Mammary epithelial cell (primary cell): ENCODE measurements at places on chromosomes 6 and 20. TPM values are rescaled to one million over a fixed set of nuclear protein-coding genes. Genes with fewer than 3 reads are reported as not detected.
A peak's percentile ranks its signal among the peaks of the same experiment; 100 is the strongest.

BEND6 gene
- 1.2 and 2.0 TPM in 2 replicates for total RNA-seq

DNA sequence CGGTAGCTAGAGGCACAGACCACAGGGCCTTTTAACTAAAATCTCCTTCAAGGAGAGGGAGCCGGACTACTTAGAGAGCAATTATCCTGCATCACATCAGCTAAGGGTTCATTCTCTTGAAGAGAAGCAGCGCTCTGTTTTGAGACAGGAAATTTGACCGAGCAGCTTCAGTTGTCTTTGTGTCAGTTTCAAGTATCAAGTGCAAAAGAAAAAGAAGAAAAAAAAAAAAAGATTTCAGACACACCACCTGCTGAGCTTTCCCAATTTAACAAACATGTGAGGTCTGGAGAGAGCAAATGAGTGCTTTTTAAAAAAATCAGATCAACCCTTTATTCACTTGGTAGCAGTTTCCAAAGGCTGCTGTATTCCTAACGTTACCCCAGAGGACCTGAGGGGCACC, 273.5 kb upstream of the POU3F2 start:
- no peak for DNase-seq

- DNase-seq: no peak
Measured at GRCh38 chr20:25460566-25461280, 53.2 kb downstream of the GINS1 start.

DNA sequence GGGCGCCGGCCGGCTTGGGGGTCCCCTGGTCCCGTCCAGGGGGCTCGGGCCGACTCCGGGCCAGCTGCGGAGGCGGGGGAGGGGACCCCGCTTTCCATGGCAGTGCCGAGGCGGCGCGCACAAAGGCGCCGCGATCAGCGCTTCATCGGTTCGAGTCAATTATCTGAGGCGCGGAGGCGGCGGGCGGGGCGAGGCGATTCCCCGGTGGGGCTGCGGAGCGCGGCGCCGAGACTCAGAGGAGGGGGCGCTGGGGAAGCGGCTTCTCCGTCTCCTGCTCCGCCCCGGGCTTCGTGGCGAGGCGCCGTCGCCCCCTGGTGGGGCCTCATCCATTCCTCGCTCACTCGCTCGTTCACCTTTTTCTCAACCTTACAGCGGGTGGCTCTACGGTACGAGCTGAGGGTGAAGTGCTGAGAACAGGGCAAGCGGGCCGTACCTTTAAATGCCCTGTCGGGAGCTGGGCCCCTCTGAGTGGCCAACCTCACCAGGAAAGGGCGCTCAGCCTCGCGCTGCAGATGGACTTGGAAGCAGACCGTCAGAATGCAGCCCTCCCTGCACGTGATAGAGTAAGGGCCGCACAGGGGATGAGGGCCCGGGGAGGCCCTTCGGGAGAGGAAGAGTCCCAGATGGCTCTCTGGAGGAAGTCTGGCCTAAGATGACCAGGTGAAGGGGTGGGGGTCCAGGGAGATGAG, 39.9 kb downstream of the SLC52A3 start:
- no peak for DNase-seq

DNA sequence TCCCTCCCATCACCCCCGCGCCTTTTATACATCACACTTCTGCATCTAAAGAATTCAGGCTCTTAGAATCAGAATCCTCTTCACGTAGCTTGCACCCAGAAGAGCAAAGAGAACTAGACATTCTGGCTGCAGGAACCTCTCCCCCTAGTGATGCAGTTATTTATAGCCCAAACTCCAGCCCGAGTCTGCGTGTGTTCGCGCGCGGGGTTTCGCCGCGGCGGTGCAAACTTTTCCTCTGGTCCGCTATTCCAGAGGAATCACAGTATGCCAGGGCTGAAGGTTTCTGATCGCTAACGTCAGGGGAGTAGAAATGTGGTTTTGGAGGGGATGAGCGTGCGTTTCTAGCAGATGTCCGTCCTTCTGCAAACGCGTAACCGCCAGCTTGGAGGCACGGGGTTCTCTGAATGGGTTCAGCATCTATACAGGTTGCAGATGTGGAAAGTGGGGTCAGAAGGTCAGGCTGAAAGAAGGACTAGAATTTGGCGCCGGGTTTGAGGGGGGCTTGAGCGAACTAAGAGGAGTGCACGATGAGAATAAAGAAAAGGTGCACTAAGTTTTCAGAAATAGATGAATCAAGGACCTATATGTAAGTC, 1.8 kb downstream of the EPHA7 start:
- DNase-seq: no peak

- no peak for DNase-seq
Measured at GRCh38 chr6:137349856-137350830, 131.0 kb upstream of the IFNGR1 start.

GRCh38 chr20:32727683-32728082, 15.6 kb downstream of the COMMD7 start:
- DNase-seq: peak; percentile 54
